Upper lobe of right lung (tissue), 1 donor: ENCODE measurements at places on chromosomes 11 and 22. TPM values are rescaled to one million over a fixed set of nuclear protein-coding genes. Genes with fewer than 3 reads are reported as not detected.

CECR2 gene
- 7.2 TPM for total RNA-seq

DNA sequence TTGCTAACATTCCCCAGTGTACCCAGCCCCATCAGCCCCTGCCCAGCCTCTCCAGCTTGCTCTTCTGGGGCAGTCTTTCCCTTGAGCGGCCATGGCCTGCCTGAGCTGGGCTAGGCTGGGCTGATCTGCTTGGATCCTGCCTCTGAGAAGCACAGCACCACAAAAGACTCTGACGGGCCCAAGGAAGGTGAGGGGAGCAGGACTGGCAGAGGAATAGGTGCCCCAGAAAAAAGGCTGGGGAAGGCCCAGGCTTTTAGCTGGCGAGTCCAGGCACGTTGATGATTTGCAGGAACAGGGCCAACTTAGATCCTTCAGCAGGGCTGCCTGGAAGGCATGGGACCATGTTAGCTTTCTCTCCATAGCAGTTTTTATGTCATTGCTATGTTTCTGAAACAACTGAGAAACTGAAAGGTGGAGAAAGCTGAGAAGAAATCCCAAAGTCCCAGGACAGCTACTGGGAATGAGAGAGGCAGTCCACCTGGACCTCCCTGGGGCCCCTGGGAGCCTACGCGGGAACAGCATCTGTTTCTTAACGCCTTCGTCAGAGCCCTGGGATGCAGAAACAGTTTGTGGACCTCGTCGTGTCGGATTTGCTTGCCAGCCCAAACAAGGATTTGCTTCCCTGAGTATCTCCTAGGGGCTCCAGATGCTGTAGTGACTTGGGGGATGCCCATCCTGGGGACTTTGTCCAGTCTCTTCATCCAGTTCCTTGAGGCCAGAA lies 24.4 kb upstream of the FXYD6 start:
- DNase-seq: peak; percentile 58

DNA sequence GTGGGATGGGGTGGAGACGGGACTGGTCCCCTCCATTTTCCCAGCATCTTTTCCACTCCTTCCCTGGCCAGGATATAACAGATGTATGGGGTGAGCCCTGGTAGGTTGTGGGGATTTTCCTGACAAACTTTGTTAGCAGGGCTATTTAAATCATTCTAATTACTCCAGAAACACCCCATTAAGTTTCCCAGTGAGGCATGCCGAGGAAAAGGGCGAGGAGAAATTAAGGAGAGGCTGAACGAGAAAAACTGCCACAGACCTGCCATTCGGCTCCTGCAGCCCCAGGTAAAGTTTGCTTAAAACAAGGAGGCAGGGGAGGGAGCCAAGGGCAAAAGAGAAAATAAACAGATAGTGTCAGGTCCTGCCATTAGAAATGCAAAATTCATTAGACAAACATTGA lies 428.2 kb downstream of the BUD13 start:
- no peak for DNase-seq

- no peak for DNase-seq
These were observed 484.0 kb downstream of the NTM start for GRCh38 chr11:131854391-131854790.

DNA sequence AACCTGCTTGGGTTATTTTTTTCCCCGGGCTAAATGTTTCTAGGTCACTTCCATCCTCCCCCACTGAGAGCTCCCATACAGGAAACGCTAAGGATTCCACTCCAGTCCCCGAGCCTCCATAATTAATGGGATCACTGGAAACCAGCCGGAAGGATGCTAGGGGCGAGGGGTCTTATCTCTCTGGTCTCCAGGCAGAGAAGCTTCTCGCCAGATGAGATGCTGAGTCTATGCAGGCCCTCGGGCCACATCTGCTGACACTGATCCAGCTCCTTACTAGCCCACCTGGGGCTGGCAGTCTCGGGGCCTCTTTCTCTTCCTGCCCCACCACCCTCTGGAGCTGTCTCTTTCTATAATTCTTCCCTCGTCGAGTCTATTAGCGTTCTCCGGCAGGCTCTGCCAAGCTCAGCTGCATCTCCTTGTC lies 125.9 kb upstream of the SYT13 start:
- DNase-seq: peak; percentile 46

SAAL1 gene
- 8.8 TPM for total RNA-seq

DNA sequence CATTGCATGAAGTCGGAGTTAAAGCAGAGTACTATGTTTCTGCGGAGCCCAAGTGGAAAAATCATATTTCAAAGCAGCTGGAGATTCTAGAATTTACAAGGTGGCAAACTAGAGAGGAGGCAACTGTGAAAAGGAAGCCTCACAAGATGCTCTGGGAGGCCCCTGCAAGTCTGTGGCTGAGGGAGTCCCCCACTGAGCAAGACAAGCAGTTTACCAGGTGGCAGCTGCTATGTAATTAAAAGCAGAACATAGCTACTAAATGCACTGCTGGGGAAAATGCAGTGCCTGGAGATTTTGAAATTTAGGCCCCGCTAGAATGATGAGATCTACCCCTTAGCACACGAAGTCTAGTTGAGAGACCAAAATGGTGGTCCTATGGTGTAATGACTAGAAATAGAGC lies 728.0 kb downstream of the OPCML start:
- no peak for DNase-seq

OR5A1 gene
- total RNA-seq: not detected

GRCh38 chr22:47587861-47588577 lies 825.6 kb downstream of the TBC1D22A start:
- peak; percentile 18 for DNase-seq

LARGE2 gene
- total RNA-seq: 6.0 TPM

ELF5 gene
- 10.7 TPM for total RNA-seq

GRCh38 chr11:75565221-75565814 lies 3.3 kb downstream of the SERPINH1 start:
- DNase-seq: no peak

OR4A16 gene
- total RNA-seq: not detected

DNA sequence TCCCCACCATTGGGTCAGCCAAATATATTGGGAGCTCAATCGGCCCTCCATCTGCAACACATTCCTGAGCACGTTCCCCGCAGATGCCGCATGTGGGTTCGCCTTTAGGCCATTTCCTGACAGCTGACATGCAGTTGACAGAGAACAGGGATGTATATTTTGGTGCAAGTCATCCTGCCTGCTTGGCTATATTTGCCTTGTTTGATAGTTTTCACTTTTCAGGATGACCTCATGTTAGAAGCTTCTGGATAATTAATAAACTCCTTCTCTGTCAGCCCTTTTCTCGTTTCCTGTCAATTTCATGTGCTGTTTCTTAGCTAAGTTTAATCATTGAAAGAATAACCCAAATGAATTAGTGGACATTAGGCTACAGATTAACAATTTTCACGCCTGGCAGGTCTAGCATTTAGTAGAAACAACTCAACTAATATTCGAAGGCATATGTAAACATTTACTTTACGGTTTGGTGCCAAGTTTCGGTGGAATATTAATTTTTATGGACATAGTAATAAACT lies 105.8 kb upstream of the SLC5A12 start:
- no peak for DNase-seq

- DNase-seq: no peak
These were observed 33.0 kb downstream of the CHID1 start for GRCh38 chr11:877565-877964.

DNA sequence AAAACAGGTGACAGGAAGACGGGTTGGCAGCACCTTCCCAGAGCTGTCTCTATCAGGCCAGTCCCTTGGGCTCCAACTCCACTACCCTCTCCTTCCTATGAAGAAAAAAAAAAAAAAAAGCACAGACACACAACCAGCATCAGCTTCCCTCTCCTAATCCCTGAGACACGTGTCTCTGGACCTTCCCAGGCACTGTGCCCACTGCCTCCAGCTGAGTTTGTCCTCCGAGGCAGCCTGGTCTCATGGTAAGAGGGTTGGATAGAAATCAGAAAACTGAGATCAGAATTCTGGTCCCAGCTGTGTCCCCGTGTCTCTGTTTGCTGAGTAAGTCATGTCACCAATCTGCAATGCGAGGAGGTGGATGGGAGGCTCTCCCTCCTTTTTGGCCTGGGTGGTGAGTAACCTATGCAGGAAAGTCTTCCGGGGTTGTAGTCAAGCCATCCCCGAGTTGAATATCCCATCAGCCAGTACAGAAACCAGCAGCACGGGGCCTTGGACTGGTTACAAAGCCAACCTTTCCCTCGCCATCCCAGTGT lies 193.7 kb upstream of the TBCEL start:
- peak; percentile 28 for DNase-seq

DNA sequence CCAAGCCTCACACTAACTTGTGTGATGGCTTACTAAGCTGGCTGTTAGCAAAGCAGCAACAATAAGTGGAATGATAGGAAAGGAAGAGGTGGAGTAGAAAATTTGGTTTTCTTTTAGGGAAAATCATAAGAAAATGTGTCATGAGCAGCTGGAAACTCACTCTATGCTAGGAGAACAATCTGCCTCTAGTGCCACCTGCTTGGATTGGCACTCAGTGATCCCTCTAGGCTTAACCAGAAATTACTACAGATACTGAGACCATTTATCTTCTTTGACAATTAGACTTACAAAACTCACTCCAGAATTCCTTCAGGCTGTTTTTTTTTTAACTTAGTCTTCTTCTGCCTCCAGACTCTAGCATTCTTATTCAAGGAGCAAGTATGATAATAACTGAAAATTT lies 117.3 kb downstream of the CD44 start:
- DNase-seq: no peak

DNA sequence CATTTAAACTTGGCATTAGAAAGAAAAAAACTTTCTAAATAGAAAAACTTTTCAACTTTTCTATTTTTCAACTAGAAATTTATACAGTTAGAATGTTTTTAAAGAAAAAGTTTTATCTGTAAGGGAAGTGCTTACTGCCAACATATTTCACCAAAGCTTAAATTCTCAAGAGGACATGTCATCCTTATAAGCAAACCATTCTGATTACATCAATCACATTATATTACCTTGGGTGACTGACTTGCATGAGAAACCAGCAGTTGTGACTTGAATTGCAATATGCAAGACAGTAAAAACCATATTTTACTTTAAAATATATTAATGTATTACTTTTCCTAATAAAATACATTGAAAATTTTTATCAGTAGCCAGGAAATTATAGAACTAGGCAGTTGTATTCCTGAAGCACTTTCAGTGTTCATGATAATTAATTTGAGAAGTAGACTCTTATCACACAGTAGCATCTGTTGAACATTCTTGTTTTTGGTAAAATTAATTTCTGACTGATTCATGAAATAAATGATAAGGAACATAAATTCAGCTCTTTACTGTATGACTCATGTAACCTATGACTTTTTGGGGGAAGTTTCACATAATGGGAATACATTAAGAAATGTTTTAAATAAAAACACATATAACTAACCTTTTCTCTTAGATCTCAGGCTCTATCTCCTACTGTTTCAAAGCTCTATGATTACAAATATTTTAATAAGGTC lies 345.0 kb upstream of the CCDC179 start:
- no peak for DNase-seq

SLC22A25 gene
- total RNA-seq: not detected

DEUP1 gene
- not detected for total RNA-seq

APOA4 gene
- total RNA-seq: not detected

DNA sequence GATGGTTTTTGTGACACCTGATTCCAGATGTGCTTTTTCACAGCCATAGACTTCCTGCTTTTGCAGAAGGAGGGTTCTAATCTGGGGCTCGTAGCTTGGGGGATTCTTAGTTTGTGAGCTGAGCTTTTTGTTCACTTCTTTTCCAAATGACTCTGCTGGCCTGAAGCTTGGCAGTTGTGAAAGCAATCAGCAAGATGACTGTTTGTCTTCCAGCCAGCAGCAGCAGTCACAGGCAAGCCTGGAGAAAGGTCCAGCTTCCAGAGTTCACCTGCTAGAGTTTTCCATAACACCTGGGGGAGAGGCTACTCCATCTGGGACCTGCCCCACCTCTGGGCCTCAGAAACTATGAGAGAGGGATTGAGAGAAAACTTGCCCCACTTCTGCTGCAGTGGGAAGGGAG lies 4.1 kb downstream of the MARK2 start:
- no peak for DNase-seq

TMEM191C gene
- total RNA-seq: 4.0 TPM

PHF21B gene
- total RNA-seq: 0.12 TPM

GRCh38 chr22:47632701-47633100 lies 870.3 kb downstream of the TBC1D22A start:
- peak; percentile 38 for DNase-seq

- DNase-seq: peak; percentile 64
These were observed 822 bp upstream of the COMT start for GRCh38 chr22:19940536-19941364.

DNA sequence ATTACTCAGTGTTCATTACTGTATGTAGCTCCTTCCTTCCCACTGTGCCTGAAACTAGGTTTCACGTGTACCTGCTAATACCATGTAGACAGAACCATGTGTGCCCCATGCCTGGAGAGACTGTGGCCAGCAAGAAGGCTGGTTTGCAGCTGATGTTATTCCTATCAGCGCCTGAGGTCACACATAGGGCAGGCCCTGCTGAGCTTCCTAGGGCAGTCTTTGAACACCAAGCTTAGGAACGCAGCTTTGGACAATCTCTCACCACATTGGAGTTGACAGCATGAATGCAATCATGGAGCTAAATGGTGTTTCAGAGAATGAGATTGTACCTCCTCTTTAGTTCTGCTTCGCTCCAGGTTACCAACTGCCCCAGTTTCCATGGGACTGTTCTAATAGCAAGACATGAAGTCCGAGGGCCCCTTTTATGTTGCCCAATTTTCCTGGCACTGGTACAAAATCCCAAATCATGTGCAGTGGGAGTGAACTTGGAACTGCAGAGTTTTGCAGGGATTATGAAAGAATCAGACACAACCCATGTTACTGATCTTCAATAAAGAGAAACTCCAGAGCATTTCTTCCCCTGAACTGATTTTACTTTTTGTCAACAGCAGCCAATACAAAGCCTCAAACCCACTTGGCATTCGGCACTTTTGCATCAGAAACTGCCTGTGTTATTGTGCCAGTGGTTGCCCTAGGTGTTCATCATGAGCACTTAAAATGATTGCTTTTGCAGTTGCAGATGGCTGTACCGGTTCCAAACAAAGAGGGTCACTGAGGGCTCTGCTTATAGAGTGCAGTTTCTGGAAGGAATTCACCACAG lies 154.2 kb upstream of the TTC12 start:
- DNase-seq: no peak

DNA sequence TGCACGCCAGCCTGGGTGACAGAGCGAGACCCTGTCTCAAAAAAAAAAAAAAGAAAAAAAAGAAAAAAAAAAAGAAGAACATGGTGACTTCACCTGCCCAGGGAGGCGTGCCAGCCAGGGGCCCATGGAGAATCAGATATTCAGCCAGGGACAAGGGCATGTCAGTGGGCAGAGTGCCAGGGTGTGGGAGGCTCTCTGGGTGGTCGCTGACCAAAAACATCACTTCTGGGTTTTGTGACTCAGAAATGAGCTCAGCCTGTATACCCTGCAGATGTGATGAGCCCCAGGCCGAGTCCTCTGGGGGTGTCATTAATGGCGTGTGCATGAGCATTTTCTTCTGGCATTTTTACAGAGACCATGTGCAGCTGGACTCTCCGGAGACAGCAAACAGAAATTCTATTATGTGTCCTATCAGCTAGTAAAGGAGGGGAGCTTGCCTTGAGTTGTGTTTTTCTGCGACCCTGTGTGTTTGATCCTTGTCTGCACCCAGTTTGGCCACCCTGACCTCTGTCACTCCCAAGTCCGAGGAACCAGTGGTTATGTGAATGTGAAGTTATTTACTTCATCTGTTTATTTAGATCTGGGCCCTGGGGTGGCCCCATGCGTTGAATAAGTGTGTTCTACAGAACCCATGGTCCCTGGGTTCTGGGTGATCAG lies 53.6 kb downstream of the BCR start:
- DNase-seq: no peak
